ENCODE measurements at places on chromosomes 16 and 17. TPM values are rescaled to one million over a fixed set of nuclear protein-coding genes. Genes with fewer than 3 reads are reported as not detected.

Gene RNF157
- polyA plus RNA-seq: 0.88 TPM

Gene GJC1
- 3.9 TPM for polyA plus RNA-seq

Gene MPP2
- polyA plus RNA-seq: 0.24 TPM

Gene RGS11
- 5.6 TPM for polyA plus RNA-seq

Gene ALOX15
- polyA plus RNA-seq: 3.8 TPM

DNA sequence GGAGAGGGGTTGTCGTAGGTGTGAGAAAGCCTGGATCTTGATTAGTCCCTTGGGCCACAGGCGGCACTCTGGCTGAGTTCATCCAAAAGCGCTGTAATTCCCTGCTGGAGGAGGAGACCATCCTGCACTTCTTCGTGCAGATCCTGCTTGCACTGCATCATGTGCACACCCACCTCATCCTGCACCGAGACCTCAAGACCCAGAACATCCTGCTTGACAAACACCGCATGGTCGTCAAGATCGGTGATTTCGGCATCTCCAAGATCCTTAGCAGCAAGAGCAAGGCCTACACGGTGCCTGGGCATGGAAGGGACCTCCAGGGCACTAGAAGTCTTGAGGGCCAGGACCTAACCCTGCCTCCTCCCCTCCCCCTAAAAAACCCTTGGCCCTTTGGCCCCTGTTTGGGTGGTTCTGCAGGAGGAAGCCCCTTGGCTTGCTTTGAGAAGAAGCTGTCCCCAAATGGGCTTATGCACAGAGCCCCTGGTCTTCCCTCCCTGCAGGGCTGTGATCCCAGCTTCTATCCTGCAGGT lies 6.2 kb downstream of the NEK8 start:
- DNase-seq: no peak

GRCh38 chr16:77842468-77842867 lies 54.1 kb downstream of the VAT1L start:
- no peak for DNase-seq

DNA sequence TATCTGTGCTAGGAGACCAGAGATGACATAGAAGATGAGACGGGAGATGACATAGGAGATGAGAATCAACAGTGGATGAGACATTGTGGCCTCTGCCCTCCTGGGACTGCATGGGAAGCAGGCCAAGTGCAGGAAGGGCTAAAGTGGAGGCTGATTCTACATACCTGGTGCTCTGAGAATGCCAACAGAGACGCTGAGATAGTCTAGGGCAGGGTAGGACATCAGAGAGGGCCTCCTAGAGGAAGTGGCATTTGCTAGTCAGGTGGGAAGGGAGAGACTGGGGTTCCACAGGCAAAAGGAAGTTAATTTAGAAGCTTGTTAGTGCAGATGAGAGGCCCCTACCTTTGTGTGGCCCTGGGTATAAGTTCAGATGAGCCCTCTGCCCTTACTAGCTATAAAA lies 224.2 kb downstream of the CBLN1 start:
- DNase-seq: no peak

DNA sequence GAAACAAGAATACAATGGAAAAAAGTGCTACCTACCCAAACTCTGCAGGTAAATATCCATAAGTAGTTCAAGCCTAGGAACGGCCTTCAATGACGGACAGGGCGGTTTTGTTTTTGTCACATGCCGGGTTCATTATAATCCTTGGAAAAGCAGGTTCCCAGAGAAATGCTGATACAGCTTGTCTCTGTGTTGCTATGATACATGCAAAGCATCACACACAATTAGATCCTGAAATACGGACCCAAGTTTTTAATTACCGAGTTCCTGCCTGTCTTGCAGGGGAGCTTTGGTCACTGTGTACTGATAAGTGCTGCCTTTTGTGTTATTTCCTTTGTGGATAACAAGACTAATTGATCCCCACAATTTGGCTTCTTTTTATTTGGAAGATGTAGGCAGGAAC lies 217.4 kb downstream of the HAPSTR1 start:
- no peak for DNase-seq
